ENCODE measurements at places on chromosomes 4 and X.

DNA sequence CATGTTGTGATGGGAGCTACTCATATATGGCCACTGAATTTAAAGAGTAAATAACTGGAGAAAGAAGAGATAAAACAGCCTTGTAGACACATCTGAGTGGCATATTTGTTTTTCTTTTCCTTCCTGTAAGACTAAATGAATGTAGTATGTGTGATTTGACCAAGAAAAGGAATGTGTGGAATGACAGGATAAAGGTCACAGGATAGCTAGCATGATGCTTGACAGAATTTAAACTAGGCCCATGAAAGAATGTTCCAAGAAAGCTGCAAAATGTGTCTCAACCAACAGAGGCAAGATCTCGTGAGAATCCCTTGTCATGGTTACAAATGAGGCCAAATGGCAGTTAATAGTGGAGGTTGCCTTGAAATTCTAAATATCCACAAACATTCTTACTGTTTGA, 137.0 kb downstream of the KCNIP4 start:
- no peak for DNase-seq

DNA sequence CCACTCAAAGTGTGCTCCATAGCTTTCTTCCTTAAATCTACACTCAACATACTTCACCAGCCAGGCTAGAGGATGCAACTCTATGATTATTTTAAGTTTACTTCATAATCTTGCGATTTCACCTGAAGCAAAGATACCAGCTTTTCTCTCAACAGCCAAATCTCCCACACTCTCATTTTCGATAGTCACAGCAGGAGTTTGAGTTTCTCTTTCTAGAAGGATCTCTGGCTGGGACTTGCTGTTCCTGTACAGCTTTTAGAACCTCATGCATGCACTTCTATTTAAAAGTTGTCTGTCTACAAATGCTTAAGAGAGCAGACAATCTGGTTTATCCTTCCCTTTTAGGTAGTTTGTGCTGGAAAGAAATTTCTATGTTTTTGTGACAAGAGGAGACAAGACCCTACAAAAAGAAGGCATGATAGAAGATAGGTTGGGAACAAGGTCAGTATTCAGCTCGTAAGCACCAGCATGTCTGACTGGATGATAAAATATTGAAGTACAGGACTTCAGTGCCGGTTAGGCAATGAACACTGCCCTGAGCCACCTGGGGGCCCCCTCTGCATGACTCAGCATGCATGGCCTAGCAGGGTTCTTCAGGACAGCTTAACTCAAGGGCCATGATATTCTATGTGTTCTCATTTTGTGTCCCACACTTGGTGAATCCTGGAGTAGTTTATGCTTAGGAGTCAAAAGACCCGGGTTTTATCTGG, 65.6 kb downstream of the ATXN3L start:
- no peak for DNase-seq

DNA sequence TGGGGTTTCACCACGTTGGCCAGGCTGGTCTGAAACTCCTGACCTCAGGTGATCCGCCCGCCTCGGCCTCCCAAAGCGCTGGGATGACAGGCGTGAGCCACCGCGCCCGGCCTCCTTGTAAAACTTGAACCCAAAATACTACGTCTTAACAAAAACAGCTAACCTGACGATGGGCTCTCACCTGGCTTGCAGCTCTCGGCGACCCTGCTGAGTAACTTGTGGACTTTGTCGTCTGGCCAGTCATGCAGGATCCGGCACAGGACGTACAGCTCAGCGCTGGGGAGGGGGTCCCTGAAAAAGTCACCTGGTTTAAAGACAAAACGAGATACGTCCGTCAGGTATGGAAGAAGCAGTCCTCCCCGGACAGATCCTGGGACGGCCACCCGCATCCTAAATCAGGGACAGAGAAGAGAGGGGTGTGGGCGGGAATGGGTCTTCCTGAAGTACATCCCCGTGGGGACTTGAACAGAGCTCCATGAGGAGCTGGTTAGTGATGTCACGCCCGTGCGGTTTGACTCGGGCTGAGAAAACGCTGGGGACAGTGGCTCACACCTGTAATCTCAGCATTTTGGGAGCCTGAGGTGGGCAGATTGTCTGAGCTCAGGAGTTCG, 20.7 kb upstream of the SLC25A6 start:
- DNase-seq, result no peak

DNA sequence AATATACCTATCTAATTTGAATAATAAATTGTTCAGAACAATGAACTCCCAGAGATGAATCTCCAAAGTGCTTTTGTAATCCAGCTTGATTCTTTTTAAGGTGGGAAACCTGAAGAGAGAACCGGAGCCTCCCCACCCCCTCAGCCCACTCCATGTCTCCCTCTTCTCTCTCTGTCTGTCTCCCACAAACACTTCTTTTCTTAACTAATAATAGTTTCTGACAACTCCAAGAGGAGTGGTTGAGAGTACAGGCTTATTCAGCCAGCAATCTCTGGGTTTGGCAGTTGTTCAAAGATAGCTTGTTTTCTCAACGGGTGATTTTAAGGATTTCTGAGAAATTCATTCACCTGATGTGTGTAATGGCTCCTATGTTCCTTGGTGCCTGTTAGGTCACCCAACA, 23.4 kb downstream of the PPP4R3C start:
- DNase-seq, result no peak

DNA sequence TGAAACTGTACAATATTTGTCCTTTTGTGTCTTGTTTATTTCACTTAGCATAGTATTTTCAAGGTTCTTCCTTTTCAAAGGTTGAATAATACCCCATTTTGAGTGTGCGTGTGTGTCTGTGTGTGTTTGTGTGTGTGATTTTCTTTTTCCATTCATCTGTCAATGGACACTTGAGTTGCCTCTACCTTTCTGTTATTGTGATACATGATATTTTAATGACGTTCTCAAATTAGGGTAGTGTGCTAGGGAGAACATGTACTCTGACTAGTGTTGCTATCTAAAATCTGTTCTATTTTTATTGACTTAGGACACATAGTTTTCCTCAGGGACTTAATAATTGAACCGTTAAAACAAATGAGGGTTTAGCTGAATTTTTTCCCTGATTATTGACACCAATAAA, 9.9 kb downstream of the MMRN1 start:
- DNase-seq, result no peak

DNA sequence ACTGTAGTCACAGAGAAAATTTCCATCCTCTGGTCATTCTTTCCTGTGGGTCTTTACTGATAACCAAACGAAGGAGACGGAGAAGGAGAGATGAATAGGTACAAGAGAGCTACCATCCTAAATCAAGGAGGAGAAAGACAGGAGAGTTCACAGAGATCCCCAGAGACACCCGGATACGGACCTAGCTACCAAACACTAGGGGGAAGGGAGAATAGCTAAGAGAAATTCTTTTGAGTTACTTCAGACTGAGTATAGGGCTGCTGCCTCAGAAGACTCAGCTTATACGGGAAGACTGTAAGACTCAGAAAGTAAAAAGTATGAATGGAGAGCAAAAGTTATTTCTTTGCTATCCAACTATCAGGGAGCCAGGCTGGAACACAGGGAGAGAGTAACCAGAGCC, 572.1 kb downstream of the C4orf33 start:
- no peak for DNase-seq

DNA sequence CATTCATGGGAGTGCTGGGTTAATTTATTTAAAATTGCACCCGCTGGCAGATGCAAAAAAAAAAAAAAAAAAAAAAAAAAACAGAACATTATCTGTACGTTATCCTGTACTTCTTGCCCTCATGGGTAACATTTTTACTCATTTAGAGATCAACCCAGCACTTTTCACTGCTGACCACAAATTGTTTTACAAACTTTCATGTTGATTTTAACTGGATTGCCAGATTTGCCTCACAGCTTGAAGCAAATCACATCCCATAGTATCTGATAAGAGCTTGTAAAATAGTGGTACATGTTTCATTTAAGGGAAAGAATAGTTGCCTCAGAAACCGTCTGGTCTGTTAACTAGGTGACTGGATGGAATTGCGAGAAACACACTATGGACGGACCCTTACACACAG, 640.8 kb downstream of the TRIML1 start:
- no peak for DNase-seq

DNA sequence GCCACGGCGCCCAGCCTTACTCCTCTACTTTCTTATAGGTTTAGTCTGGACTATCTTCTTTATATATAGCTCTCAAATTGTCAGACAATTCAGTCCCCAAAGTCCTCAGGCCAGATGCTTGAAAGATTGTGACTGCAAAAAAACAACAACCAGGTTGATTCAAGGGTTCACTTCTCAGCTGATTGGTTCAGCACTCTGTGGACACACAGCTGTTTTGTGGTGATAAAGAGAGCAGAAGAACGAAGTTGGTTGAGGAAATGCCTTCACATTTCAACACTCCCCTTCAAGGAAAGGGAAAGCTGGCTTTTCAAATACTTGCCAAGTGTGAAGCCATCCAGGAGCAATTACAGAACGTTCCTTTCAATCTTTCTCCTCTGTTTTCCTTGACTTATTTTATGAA, 166.8 kb downstream of the SHROOM3 start:
- DNase-seq, result no peak

DNA sequence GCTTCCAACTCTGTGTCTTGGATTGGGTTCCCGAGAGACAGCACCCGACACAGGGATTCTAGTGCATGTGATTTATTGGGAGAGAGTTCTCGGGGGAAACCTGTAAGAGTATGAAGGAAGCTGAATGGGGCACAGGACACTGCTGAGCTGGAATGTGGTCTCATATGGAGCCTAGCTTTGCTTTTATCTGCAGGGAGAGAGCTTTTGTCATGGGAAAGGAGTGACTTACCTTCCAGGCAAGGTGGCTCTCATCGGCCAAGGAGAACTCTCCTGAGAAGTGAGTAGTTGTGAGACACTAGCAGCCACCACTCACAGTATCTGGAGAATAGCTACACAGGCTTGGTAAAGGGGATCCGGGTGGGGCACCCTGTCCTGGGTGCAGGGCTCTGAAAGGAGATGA, 124.5 kb downstream of the NHS start:
- DNase-seq, result no peak

GRCh38 chr4:137623013-137623412, 90.7 kb upstream of the PCDH18 start:
- peak; percentile 11 for DNase-seq

- no peak for DNase-seq
Observed at GRCh38 chr4:172982151-172982590, 186.4 kb upstream of the GALNT7 start.

DNA sequence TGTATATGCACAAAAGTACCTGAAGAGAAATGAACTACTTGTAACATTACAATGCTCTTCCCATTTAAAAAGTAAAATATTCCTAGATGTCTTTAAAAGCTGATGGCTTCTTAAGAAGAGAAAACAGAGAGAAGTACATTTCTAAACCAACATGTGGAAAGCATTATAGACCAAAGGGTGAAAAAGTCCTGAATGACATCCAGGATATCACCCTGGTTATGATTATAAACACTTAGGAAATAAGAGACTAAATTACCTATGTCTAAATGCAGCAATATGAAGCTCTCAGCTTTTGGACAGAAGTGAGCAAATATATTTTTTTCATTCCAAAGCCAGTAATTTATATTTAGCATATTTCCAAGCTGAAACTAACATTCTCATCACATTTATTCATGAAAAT, 21.7 kb upstream of the EGFL6 start:
- DNase-seq, result no peak

GRCh38 chrX:11558972-11559371, 106.7 kb downstream of the ARHGAP6 start:
- DNase-seq, result no peak

GRCh38 chr4:185656467-185656931, 121.2 kb upstream of the PDLIM3 start:
- DNase-seq, result peak; percentile 19

DNA sequence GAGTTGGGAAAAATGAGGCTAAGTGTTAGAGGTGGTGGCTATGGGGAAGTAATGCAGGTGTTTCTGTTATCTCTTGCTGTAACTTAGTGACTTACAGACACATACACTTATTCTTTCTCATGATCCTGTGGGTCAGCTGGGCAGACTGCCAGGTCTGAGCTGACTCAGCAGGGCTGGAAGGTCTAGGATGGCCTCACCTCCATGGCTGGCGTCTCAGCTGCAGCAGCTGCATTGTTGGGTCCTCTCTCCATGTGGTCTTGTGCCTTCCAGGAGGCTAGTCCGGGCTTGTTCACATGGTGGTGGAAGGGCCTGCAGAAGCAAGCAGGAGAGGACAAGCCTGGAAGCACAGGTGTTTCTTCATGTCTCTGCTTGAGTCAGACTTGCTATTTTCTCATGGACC, 172.7 kb downstream of the NHS start:
- no peak for DNase-seq

- no peak for DNase-seq
Observed at GRCh38 chrX:136754651-136755050, 26.1 kb downstream of the ARHGEF6 start.

DNA sequence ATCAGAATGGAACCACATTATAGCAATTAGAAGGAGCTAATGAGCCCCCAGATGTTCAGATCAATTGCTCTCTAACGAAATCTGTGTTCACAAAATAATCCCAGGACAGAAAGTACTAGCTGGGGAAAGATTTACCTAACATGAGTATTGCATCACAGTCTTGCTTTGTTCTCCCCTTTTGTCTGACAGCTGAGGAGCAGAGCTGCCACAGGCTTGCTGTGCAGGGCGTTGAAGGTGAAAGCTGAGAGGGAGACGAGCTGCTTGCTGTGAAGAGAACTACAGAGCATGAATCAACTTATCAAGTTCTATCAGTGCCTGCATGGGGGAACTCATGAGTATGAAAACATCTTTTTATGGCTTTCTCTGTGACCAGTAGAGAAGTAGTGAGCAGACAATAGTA, 441.2 kb downstream of the CENPC start:
- no peak for DNase-seq

GRCh38 chr4:60344908-60345307, 855.2 kb upstream of the ADGRL3 start:
- DNase-seq, result no peak

- DNase-seq, result no peak
Observed at GRCh38 chr4:173514641-173515217, 15.3 kb downstream of the HAND2 start.

DNA sequence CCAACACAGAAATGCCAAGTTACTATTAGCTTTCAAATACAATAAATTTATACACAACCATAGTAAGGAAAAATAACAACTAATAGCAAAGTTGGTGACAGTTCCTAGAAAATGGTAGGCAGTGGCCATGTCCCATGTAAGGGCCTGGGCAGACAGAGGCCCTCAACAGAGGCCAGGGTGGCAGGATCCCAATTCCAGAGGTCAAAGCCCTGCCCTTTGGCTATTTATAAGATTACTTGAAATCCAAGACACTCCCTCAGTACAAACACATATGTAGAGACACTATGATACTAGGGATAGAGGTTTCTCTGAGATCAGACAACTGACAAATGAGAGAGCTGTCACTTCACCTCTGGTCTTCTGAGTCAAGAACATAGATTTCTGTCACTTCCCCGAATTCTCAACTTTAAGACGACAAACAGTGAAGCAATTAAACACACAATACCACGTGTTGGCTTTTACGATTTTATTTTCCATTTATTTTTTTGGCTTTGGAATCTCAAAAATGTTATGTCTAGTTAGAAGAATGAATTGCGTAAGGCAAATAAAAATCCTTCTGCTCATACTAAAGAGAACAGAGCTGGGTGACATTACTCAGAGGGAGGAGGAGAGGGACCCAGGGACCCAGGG, 16.3 kb upstream of the MAOB start:
- no peak for DNase-seq

GRCh38 chr4:6854098-6854744, 55.4 kb upstream of the TBC1D14 start:
- DNase-seq, result no peak

Measured in midbrain (tissue), 1 donor.